NCI-H187 (cell line): ENCODE measurements at places on chromosomes 3 and 15.

- no peak for DNase-seq
Measured at GRCh38 chr3:134307425-134307824, 56.8 kb upstream of the RYK start.

- no peak for DNase-seq
Measured at GRCh38 chr15:63504979-63505841, 817 bp downstream of the USP3 start.

- no peak for DNase-seq
Measured at GRCh38 chr3:134320749-134321148, 53.5 kb downstream of the AMOTL2 start.

DNA sequence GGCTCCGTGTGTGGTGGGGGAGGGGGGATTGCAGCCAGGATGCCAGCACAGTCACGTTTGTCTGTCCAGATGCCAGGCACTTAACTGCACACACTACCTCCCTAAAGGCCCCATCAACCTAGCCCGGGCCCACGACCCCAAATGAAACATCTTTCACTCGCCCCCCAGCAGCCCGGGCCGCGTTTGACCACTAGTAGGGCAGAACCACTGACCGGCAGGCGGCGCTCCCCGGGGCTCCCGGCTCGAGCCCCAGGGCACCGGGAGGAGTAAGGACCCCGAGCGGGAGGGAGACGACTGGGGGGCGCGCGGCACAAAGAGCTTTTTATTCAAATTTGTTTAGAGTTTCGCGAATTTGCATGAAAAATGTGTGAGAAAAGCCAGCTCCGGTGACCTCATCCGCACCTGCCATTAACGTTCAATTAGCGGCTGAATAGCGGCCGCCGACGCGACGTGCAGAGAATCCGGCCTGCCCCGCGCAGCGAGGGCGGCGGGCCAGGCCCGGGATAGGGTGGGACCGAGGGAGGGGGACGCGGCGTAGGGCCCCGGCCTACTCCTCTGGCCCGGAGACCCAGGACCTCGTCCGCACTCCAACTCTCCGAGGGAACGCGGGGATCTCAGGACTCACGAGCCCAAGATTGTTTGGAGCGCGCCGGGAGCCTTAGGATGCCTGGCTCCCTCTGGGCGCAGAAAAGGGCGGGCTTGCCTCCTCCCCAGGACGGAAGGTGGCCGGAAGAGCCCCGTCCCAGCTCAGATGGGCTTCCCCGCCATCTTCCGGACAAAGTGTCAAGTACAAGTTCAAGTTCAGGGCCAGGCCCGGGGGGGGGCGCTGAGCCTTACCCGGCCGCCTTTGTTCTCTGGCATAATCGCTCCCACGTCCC, 64.9 kb upstream of the POLG start:
- no peak for DNase-seq

- no peak for DNase-seq
Measured at GRCh38 chr15:23647421-23648370, at the start of gene MAGEL2. MAGEL2 (minus strand) TSS chr15:23647867; CDS start chr15:23647742, 125 bp downstream.
